Activated CD8-positive, alpha-beta memory T cell treated with anti-CD3 and anti-CD28 coated beads for 4 hours (primary cell): ENCODE measurements at places on chromosomes 1 and 21.
A peak's percentile ranks its signal among the peaks of the same experiment; 100 is the strongest.

- DNase-seq = no peak
These were observed 19.5 kb downstream of the KIF17 start for GRCh38 chr1:20698195-20698910.

DNA sequence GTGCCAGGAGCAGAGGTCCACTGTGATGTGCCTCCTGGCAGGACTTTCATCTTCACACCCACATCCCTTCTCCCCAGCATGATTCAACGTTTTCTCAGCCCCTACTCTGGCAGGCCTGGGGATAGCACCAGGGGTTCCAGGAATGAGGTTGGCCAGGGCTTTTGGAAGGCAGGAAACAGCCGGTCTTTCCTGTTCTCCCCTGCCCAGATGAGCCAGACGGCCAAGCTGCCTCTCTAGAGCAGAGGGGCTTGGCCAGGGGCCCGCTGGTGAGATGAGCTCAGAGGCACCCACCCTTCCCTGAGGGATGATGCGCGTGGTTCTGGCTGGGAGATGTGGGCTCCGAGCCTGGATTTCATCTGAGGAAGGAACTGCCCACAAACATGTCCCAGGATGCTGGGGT is 4.3 kb upstream of the MFAP2 start:
- no peak for DNase-seq

- DNase-seq = no peak
These were observed 86.8 kb upstream of the ARHGAP29 start for GRCh38 chr1:94324178-94324544.

- DNase-seq = peak; percentile 13
These were observed 102.2 kb upstream of the JUN start for GRCh38 chr1:58885998-58886397.

- no peak for DNase-seq
These were observed 402.0 kb downstream of the MATN1 start for GRCh38 chr1:30321246-30321910.

- DNase-seq = no peak
These were observed 17.6 kb upstream of the HUNK start for GRCh38 chr21:31855180-31855579.

- no peak for DNase-seq
These were observed 7.5 kb upstream of the TTC22 start for GRCh38 chr1:54808443-54809207.

DNA sequence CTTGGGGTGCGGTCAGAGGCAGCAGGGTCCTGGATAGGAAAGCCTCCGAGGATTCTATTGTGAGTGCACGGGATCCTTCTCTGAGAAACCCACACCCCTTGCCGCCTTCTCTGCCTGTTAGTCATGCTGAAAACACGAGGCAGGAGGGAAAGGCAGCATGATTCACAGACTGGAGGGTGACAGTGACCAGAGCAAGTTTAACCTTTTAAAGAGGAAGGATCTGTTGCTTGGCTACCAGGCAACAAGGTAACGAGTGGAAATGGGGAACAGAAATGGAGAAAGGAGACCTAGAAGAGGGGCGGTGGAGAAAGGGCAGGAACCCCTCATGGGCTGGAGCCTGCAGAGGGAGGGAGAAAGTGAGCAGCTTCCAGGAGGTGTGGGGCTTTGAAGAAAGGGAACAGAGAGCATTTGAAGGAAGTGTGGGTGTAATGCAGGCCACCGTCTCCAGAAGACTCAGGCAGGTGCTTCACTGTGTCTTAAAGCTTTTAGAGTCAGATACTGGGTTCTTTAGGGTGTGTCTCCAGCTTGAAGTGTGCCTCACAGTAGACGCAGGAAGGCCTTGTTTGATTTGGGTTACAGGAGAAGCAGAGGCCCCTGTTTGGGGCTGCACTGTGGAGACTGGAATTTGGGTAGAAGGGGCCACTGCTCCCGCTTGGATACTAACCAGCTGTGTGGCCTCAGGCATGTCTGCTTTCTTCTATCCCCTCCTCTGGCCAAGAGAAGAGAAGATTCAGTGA is 19.1 kb downstream of the OPTC start:
- peak; percentile 10 for DNase-seq

DNA sequence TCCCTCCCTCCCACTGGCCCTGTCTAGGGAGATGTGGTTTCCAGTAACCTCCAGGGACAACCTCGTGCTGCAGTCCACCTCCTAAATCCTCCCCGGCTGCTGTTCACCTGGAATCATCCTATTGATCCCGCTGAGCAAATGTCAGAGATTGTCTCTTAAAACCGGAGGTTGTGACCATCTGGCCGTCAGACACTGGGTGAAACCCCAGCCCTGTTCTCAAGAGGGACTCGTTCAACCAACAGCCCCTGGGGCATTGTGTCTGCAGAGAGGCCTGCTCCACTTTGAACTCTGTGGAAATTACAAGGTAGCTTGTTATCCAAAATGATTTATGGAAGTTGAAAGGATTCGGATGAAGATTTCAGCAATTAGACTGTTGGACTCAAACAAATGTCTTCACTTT is 498.0 kb downstream of the MATN1 start:
- DNase-seq = no peak
